ENCODE measurements at places on chromosomes 5 and 9.

- H3K4me1 ChIP-seq: peaks cover 5% of the 10 kb centered on the region
- DNase-seq: no peak
- H3K27me3 ChIP-seq: peaks cover 4% of the 10 kb centered on the region
- no peaks in the 10 kb centered on the region for H3K36me3 ChIP-seq
- H3K4me3 ChIP-seq: no peak overlapping the region
- H3K27ac ChIP-seq: no peak overlapping the region
Measured at GRCh38 chr9:132756214-132756845, 86.1 kb downstream of the GTF3C4 start.

- no peak overlapping the region for H3K4me3 ChIP-seq
- peaks cover 39% of the 10 kb centered on the region for H3K4me1 ChIP-seq
- H3K27me3 ChIP-seq: no peaks in the 10 kb centered on the region
- no peak for DNase-seq
- no peak overlapping the region for H3K27ac ChIP-seq
Measured at GRCh38 chr9:5633243-5633642, 4.3 kb downstream of the RIC1 start.

- H3K36me3 ChIP-seq: peaks cover 66% of the 10 kb centered on the region
- no peaks in the 10 kb centered on the region for H3K4me1 ChIP-seq
- DNase-seq: no peak
Measured at GRCh38 chr5:172377856-172378255, 76.5 kb downstream of the SH3PXD2B start.

DNA sequence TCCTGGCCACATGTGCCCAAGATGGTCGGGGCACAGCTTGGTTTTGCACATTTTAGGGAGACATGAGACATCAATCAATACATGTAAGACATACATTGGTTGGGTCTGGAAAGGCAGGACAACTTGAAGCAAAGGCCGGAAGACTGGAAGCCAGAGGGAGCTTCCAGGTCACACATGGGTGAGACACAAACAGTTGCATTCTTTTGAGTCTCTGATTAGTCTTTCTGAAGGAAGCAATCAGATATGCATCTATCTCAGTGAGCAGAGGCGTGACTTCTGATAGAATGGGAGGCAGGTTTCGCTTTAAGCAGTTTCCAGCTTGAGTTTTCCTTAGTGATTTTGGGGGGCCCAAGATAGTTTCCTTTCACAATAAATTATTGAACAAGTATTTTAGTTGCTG lies 172.5 kb downstream of the RASEF start:
- H3K27me3 ChIP-seq: no peaks in the 10 kb centered on the region
- H3K4me1 ChIP-seq: peaks cover 6% of the 10 kb centered on the region
- H3K36me3 ChIP-seq: no peaks in the 10 kb centered on the region
- no peak overlapping the region for H3K27ac ChIP-seq
- no peak for DNase-seq
- no peak overlapping the region for H3K4me3 ChIP-seq

DNA sequence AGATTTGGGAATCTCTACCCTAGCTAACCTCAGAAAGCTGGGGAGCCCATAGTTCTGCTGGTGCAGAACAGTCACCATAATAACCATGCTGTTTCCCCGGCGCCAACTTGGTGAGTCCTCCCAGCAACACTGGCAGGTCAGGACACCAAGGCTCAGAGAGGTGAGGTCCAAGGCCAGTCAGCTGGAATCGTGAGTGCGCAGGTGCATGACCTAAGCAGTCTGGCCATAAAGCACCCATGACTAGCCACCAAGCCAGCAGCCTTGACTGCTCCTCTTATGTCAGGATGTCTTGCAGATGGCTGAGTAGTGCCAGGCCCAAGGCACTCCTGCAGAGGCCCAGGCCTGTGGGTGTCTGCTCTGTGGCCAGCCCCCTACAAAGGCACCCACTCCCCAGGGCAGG lies 2.6 kb downstream of the RNF44 start:
- H3K27me3 ChIP-seq: no peaks in the 10 kb centered on the region
- H3K36me3 ChIP-seq: peaks cover 24% of the 10 kb centered on the region
- no peak for DNase-seq
- H3K4me1 ChIP-seq: peaks cover 74% of the 10 kb centered on the region
- H3K4me3 ChIP-seq: peak overlapping the region; percentile 84
- H3K27ac ChIP-seq: peak overlapping the region; percentile 97

DNA sequence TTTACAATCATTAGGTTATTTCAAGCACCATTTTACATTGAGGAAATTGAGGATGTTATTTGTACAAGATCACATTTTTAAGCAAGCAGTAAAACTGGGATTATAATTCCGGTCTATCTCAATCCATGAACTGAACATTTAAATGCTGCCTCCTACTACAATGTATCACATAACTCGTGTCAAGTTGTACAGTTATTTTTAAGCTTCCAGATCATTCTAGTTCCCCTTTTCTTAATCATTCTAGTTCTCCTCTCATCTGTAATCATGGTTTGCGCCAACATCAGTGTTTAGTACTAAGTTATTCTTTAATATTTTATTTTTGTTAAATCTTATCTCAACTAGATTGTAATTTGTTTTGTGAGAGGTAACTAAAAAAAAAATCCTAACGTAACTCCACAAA lies 2.4 kb upstream of the UHRF2 start:
- H3K27me3 ChIP-seq: peaks cover 5% of the 10 kb centered on the region
- H3K4me1 ChIP-seq: no peaks in the 10 kb centered on the region
- no peak overlapping the region for H3K4me3 ChIP-seq
- H3K27ac ChIP-seq: no peak overlapping the region

DNA sequence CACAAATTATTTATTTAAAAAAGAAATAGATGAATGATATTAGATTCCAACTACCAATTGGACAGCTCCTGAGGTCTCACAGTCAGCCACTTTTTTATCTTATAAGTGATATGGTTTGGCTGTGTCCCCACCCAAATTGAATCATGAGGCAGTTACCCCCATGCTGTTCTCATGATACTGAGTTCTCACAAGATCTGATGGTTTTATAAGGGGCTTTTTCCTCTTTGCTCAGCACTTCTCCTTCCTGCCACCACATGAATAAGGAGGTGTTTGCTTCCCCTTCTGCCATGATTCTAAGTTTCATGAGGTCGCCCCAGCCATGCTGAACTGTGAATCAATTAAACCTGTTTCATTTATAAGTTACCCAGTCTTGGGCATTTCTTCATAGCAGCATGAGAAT lies 12.9 kb downstream of the NLN start:
- H3K27me3 ChIP-seq: no peaks in the 10 kb centered on the region
- no peaks in the 10 kb centered on the region for H3K4me1 ChIP-seq
- no peak overlapping the region for H3K27ac ChIP-seq
- no peaks in the 10 kb centered on the region for H3K36me3 ChIP-seq

GRCh38 chr5:71864730-71865601 lies 145.9 kb downstream of the CARTPT start:
- H3K4me3 ChIP-seq: no peak overlapping the region
- H3K4me1 ChIP-seq: no peaks in the 10 kb centered on the region
- H3K27ac ChIP-seq: no peak overlapping the region

DNA sequence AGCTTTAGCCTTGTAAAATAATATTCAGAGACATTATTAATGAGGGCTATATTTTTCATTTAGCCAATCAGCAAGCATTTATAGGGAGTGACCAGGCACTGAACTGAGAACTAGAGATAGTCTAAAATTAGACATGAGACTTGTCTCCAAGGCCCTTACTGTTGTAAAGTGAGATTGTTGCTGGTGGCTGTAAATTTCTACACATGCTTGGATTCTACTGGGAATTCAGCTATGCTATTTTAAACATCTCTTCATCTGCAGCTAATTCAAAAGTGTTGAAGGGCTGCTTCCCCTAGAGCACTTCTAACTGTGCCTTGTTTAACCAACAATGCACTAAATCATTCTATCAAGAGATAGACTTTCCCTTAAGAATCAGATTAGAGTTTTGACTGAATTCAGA lies 67.4 kb downstream of the CHSY3 start:
- no peak overlapping the region for H3K27ac ChIP-seq
- no peaks in the 10 kb centered on the region for H3K27me3 ChIP-seq
- no peak overlapping the region for H3K4me3 ChIP-seq

DNA sequence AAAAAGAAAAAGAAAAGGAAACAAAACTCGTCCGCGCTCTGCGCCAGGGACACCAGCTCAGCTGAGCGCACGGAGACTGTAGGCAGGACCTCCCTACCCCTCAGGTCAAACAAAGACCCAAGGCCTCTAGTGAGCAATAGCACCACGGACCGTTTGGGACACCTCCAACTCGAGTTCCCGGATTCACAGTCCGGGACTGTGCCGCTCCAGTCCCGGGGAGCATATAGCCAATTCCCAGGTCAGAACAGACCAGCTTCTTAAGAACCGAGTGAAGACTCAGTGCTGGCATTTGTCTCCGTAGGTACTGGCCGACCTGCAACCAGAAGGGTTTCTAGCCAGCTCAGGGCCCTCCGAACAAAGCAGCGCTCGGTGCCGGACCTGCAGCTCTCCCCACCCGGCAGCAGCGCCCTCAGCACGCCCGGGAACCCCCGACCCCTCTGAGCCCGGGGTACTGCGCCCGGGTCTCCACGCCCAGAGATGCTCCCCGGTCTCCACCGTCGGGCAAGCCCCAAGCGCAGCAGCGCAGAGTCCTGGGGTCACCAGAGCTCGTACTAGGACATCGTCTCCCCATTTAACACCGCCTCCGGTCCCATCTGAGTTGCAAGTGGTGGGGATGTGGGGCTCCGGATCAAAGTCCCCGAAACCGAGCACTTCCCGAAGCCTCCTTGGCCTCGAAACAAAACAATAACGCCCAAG lies 591 bp downstream of the ABCA1 start:
- H3K27ac ChIP-seq: peak overlapping the region; percentile 84
- DNase-seq: peak; percentile 40
- H3K4me1 ChIP-seq: peaks cover 3% of the 10 kb centered on the region
- H3K36me3 ChIP-seq: no peaks in the 10 kb centered on the region

- no peaks in the 10 kb centered on the region for H3K36me3 ChIP-seq
- peaks cover 29% of the 10 kb centered on the region for H3K27me3 ChIP-seq
- no peaks in the 10 kb centered on the region for H3K4me1 ChIP-seq
- H3K4me3 ChIP-seq: no peak overlapping the region
- DNase-seq: no peak
Measured at GRCh38 chr5:11905206-11905605, 960 bp upstream of the CTNND2 start.

- H3K4me3 ChIP-seq: no peak overlapping the region
- H3K36me3 ChIP-seq: no peaks in the 10 kb centered on the region
- no peak for DNase-seq
- H3K27me3 ChIP-seq: peaks cover 3% of the 10 kb centered on the region
Measured at GRCh38 chr9:84775056-84775643, 105.6 kb downstream of the NTRK2 start.

- no peak for DNase-seq
- H3K36me3 ChIP-seq: no peaks in the 10 kb centered on the region
- no peaks in the 10 kb centered on the region for H3K4me1 ChIP-seq
Measured at GRCh38 chr5:123365156-123365555, 58.0 kb downstream of the CEP120 start.

- H3K4me3 ChIP-seq: no peak overlapping the region
- H3K36me3 ChIP-seq: peaks cover 28% of the 10 kb centered on the region
- H3K4me1 ChIP-seq: peaks cover 24% of the 10 kb centered on the region
- H3K27ac ChIP-seq: no peak overlapping the region
- no peak for DNase-seq
Measured at GRCh38 chr5:15937708-15938107, 241.9 kb downstream of the MARCHF11 start.

- no peaks in the 10 kb centered on the region for H3K36me3 ChIP-seq
- no peak overlapping the region for H3K27ac ChIP-seq
- no peak for DNase-seq
- H3K4me3 ChIP-seq: no peak overlapping the region
- H3K4me1 ChIP-seq: no peaks in the 10 kb centered on the region
- no peaks in the 10 kb centered on the region for H3K27me3 ChIP-seq
Measured at GRCh38 chr9:1383899-1384455, 333.8 kb downstream of the DMRT2 start.

GRCh38 chr5:92864591-92864990 lies 716.4 kb downstream of the NR2F1-AS1 start:
- no peak for DNase-seq
- no peaks in the 10 kb centered on the region for H3K27me3 ChIP-seq
- H3K4me3 ChIP-seq: no peak overlapping the region
- no peak overlapping the region for H3K27ac ChIP-seq
- no peaks in the 10 kb centered on the region for H3K36me3 ChIP-seq

DNA sequence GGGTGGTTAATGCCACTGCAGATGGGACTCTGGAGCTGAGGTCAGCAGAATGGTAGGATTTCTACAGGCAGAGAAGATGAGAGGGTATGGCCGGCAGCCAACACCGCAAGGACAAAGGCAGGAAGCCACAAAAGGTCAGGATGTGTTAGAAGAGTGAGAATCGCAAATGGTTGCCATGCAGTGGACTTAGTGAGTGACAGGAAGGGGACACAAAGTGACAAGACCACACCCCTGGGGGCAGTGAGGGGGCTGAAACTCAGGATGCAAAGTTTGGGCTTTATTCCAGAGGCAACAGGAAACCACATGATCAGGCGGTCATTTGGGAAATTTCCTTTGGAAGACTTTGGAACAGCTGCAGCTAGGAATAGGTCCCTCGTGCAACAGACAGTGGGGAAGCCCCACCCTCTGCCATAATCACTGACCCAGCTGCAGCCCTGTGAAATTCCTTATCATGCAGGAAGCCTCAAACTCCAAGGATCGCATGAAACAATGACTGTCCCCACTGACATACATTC lies 14.2 kb upstream of the CCDC180 start:
- no peaks in the 10 kb centered on the region for H3K27me3 ChIP-seq
- H3K27ac ChIP-seq: peak overlapping the region; percentile 74
- peak; percentile 55 for DNase-seq
- H3K4me3 ChIP-seq: no peak overlapping the region
- H3K36me3 ChIP-seq: peaks cover 40% of the 10 kb centered on the region
- peaks cover 36% of the 10 kb centered on the region for H3K4me1 ChIP-seq

DNA sequence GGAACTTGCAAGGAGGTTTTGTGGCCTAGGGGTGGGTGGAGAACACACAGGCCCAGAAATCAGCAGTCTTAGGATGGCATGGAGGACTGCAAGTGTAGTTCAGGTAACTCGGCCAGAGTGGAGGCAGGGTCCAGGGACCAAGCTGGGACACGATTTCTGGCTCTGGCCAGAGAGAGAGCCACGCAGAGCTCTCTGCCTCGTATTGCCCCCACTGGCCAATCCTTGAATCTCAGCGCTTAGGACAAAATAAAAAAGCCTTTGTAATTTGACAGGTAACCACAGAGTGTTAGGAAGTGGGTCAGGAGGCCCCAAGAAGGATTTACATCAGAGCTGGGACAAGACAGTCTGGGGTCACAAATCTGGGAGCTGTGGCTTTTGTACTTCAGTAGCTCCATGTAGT lies 11.7 kb downstream of the MAP3K1 start:
- H3K36me3 ChIP-seq: no peaks in the 10 kb centered on the region
- H3K27ac ChIP-seq: no peak overlapping the region
- H3K27me3 ChIP-seq: no peaks in the 10 kb centered on the region
- no peak for DNase-seq
- peaks cover 72% of the 10 kb centered on the region for H3K4me1 ChIP-seq

- H3K27ac ChIP-seq: no peak overlapping the region
- no peak for DNase-seq
- no peak overlapping the region for H3K4me3 ChIP-seq
- no peaks in the 10 kb centered on the region for H3K4me1 ChIP-seq
Measured at GRCh38 chr5:131482617-131483016, 152.4 kb downstream of the RAPGEF6 start.

- no peaks in the 10 kb centered on the region for H3K4me1 ChIP-seq
- no peak for DNase-seq
- H3K27me3 ChIP-seq: no peaks in the 10 kb centered on the region
- H3K4me3 ChIP-seq: no peak overlapping the region
Measured at GRCh38 chr5:7642029-7642428, 208.9 kb downstream of the CFAP90 start.

- H3K27ac ChIP-seq: no peak overlapping the region
- DNase-seq: no peak
- no peaks in the 10 kb centered on the region for H3K4me1 ChIP-seq
- H3K36me3 ChIP-seq: no peaks in the 10 kb centered on the region
- no peak overlapping the region for H3K4me3 ChIP-seq
- H3K27me3 ChIP-seq: no peaks in the 10 kb centered on the region
Measured at GRCh38 chr9:89534515-89535287, 36.8 kb upstream of the SEMA4D start.

- DNase-seq: no peak
- no peaks in the 10 kb centered on the region for H3K4me1 ChIP-seq
- peaks cover 97% of the 10 kb centered on the region for H3K36me3 ChIP-seq
- no peak overlapping the region for H3K4me3 ChIP-seq
Measured at GRCh38 chr5:151130235-151130921, 27.2 kb downstream of the ANXA6 start.
